ENCODE measurements at places on chromosomes 1 and 21. TPM values are rescaled to one million over a fixed set of nuclear protein-coding genes. Genes with fewer than 3 reads are reported as not detected.

The LHX8 gene
- not detected for total RNA-seq

The AMY2A gene
- not detected for total RNA-seq

The NDUFS2 gene
- total RNA-seq, result 335 TPM

The MSH4 gene
- 0.40 TPM for total RNA-seq

The LDLRAD1 gene
- not detected for total RNA-seq

The FMO1 gene
- 0.59 TPM for total RNA-seq

The TAL1 gene
- total RNA-seq, result 3.7 TPM
